ENCODE measurements at places on chromosomes 5 and 9.

DNA sequence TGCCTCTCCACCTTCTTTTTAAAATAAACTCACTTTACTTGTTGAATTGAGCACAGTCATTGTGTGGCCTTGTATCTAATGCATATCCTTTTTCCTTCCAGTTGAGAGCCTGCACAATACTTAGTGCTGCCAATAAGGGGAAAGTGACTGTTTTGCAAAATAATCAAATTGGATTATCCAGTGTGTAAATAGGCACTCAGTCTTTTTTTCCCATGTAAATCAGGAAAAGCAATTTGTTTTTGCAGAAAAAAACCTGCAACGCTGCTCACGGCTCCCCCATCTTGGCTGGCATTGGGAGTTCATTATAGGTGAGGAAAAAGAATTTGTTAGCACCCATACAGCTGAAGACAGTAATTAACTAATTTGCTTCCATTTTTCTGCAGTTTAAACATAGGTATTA lies 299.9 kb downstream of the CSNK1G3 start:
- no peak for DNase-seq

GRCh38 chr9:131854334-131854733 lies 114.5 kb upstream of the RAPGEF1 start:
- DNase-seq, result no peak

DNA sequence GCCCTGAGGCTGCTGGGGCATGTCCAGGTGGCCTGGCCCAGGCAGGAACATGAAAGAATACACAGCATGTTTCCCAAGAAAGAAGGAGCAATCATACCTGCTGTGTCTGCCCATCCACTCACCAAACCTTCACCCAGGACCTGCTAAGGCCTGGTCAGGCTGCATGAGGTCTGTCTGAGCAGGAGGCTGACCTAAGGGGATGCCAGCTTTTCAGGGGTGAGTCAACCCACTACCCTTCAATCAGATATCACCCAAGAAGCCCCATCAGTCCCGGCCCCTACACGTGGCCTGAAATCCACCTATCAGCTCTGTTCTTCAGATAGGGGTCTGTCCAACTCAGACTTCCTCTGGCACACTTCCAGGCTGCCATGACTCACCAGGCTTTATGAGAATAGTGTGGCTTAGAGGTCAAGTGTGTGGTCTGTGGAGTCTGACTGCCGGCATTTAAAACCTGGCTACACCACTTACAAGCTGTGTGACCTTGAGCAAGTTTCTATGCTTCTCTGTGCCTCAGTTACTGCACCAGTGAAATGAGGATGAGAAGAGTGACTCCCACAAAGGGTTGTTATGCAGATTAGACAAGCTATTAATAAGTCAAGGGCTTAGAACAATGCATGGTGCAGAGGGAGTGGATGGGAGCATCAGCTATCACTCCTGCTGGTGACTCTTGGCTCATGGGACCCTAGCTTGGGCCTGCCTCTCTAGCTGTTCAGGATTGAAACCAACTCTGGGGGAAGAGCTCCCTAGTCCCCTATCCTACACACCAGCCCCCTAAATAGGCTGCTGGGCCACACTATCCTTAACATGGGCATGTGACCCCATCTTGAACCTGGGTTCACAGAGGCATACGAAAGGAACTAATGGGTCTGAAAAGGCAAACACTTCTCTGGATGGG lies 130.3 kb downstream of the PAX5 start:
- no peak for DNase-seq

- no peak for DNase-seq
Observed at GRCh38 chr9:98181746-98182068, 10.7 kb downstream of the CORO2A start.

- no peak for DNase-seq
Observed at GRCh38 chr9:133734590-133735414, 3.4 kb downstream of the SARDH start.

DNA sequence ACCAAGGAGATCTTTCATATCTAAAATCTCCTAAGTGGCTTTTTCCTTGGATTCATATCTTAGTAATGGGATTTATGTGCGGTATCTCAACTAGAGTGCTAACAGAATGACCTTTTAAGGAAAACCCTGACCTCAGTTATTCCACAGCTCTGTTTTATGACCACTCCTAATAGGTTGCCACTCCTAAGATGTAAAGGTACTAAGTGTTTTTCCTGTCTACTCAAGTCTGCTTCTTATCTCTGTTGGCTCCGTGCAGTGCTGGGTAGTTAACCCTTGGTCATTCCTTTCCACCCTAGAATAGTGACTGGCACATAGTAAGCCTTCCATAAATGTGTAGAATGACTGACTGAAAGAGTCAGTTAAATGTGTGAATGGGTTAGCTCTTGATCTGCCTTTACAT lies 161.4 kb downstream of the DOCK2 start:
- no peak for DNase-seq

GRCh38 chr9:36517131-36517530 lies 55.6 kb upstream of the MELK start:
- DNase-seq, result no peak

- no peak for DNase-seq
Observed at GRCh38 chr5:97242341-97242740, 59.3 kb upstream of the RIOK2 start.

DNA sequence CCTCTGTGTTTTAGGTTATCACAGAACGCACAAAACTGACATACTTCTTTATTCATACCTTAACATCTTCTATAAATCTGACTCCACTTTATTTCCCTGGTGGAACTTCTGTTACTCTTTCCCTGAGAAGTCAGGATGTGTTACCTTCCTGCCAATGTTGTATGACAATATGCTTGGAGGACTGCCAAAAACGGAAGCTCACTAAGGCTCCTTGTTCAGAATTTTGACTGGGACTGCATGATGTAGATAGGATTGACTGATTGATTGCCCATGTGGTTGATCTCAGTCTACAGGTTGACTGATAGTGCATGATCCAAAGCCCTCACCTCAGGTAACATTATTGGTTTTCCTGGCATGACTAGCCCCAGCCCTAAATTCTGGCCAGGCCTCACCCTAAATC lies 319.4 kb downstream of the TLR4 start:
- DNase-seq, result no peak

GRCh38 chr5:160271396-160271795 lies 41.0 kb downstream of the CCNJL start:
- peak; percentile 13 for DNase-seq

GRCh38 chr9:3732077-3733038 lies 206.6 kb upstream of the RFX3 start:
- peak; percentile 25 for DNase-seq

GRCh38 chr9:7988644-7989280 lies 189.2 kb upstream of the DMAC1 start:
- DNase-seq, result no peak

GRCh38 chr9:122808141-122808540 lies 8.2 kb downstream of the OR1K1 start:
- DNase-seq, result no peak

DNA sequence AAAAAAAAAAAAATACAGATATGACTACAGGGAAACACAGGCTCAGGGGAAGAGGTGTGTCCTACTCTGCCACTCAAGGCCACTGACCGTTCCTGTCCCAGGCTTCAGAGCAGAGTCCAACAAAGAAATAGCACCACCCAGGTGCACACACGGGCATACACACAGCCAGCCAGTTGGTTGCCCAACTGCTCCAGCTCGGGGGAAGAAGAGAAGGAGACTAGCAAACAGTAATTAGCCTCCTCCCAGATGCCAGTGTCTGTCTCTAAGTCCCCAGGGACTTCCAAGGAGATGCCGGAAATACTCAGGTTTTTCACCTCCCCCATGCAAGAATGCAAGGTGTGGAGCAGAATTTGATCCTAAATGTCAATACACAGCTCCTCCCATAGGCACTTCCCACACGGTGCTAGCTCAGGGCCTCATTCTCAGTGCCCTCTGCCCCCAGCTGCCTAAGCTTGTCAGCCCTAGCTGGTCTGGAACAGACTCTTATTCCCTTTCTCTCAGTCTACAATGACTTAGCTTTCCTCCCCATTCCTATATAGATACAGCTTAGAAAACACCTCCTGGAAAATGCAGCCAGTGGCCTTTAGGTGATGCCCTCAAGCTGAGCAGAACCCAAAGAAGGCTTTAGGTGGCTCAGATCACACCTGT lies 1.7 kb downstream of the MYORG start:
- DNase-seq, result no peak

DNA sequence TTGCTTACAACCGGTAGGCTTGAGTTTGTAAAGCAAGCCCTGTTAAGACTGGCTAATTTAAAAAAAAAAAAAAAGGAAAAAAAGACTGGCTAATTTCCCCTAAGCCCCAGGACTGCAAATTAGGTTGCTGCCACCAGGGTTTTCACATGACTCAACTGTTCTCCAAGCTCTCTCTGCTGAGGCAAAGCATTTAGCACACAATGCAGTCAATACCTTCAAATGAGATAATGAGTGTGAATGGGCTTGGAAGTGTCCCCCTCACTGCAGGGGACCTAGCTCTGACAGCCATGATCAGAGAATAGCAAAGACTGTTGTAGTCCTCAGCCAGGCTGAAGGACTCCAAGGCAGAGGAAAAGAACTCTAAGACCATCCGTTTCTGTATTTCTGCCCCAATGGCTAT lies 42.8 kb upstream of the ZSWIM6 start:
- no peak for DNase-seq

DNA sequence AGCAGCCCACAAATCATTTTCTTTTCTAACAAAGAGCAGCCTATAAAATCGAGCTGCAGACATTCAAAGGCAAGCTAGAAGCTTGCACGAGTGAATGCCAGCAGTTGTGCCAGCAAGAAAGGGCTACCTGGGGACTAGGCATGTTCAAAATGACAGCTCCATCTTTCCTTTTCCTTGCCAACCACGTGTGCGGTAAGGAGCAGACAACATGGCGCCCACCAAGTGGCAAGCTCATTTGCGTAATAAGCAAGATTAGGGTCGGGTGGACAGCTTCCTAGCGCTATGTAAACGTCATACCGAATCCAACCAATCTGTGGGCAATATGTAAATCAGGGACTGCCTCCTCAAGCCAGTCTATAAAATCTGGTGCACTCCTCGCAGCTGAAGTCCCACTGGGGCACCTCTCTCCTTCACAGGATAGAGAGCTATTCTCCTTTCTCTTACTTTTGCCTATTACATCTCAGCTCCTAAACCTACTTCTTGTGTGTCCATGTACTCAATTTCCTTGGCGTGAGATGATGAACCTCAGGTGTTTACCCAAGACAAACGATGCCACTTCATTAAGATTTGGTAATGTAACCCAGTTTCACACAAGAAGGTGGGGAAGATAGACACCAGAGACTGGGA lies 22.5 kb upstream of the SPARC start:
- DNase-seq, result no peak

DNA sequence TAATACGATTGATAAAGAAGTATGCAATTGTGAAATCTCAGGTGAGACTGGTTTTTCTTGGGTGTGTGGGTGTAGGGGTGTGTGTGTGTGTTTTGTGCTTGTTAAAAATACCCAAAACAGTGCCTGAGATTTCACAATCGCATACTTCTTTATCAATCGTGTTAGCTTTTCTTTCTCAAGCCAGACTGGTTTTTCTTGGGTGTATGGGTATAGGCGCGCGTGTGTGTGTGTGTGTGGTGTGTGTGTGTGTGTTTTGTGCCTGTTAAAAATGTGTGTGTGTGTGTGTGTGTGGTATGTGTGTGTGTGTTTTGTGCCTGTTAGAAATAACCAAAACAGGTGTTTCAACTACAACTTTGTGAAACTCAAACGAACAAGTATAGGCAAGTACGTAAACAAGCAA lies 53.7 kb downstream of the CERT1 start:
- DNase-seq, result no peak
